ENCODE measurements at places on chromosomes 11 and 22. TPM values are rescaled to one million over a fixed set of nuclear protein-coding genes. Genes with fewer than 3 reads are reported as not detected.

LARGE1 gene
- 12.8 TPM for polyA plus RNA-seq

- H3K4me3 ChIP-seq, result no peak overlapping the region
- H3K4me1 ChIP-seq, result peaks cover 10% of the 10 kb centered on the region
- H3K27me3 ChIP-seq, result peaks cover 12% of the 10 kb centered on the region
- H3K27ac ChIP-seq, result no peak overlapping the region
- DNase-seq, result no peak
- H3K36me3 ChIP-seq, result no peaks in the 10 kb centered on the region
Observed at GRCh38 chr11:115963156-115963555, 458.9 kb upstream of the CADM1 start.

DNA sequence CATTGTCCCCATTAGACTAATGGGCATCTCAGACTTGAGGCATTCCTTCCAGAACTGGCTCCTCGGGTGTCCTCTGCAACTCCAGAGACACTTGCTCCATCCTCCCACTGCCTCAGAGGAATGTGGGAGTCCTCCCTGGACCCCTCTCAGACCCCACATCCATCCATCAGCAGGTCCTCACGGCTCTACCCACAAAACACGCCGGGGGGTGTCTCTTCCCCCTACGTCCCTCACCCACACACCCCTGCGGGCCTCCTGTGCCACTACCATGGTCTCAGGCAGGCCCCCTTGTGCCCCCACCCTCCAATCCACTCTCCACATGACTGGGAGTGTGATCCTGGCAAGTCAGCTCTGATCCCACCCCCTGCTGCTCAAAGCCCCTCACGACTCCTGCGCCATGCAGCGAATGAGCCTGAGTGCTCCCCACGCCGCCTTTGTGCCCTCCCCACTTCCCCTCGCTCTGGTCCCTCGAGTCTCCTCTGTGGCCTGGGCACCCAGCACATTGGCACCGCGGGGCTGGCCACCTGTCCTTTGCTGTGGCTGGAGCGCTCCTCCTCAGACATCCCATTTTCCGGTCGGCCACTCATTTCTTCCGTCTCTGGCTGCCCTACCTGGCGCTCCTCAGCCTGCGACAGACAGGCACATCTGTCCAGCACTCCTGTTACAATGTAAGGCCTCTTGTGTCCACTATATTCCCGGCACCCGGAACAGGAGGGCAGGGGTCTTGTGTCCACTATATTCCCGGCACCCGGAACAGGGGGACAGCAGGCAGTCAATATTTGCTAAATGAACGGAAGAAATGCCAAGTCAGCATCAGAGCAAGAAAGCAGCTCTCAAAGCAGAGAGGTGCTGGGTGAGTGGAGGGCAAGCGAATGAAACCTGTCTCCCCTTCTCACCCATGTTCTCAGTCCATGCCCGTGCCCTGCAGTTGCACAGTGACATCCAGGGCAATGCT lies 14.2 kb upstream of the MOB2 start:
- no peak overlapping the region for H3K27ac ChIP-seq
- no peaks in the 10 kb centered on the region for H3K36me3 ChIP-seq
- no peak for DNase-seq
- no peaks in the 10 kb centered on the region for H3K27me3 ChIP-seq

DNA sequence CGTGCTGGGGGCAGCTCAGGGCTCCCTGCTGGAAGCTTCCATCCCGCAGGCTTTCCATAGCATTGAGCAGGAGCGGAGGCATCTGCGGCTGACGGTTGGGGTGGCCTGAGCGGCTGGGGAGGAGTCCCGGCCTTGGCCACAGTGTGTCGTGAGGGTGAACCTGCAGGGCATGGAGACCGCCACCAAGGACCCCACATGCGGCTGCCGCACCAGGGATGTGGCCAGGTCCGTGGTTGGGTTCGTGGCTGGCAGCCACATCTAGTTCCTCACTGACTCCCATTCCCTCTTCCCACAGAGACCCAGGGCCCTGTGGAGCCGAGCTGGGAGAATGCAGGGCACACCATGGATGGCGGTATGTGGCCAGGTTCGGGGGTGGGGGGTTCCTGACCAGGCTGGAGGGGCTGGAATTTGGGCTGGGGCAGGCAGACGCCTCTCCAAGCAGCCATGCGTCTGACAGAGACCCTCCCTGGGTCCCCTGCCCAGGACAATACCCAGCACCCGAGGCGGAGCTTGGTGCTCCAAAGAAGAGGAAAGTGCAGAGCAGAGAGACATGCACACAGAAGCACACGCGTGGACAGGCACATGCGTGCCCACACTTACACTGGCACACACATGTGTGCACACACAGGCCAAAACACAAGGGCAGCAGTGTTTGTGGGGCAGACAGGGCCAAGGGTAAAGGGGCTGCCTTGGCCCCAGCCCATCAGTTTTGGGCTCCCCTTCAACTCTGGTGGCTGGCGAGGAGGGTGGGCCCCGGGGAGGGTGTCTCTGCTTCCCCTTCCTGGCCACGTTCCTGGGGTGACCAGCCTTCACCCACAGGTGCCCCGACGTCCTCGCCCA lies 2.7 kb downstream of the MUC5B start:
- H3K4me3 ChIP-seq, result no peak overlapping the region
- H3K27me3 ChIP-seq, result no peaks in the 10 kb centered on the region
- no peak overlapping the region for H3K27ac ChIP-seq
- DNase-seq, result peak; percentile 1

GRCh38 chr11:33375688-33376311 lies 118.6 kb downstream of the HIPK3 start:
- H3K27ac ChIP-seq, result no peak within 1 kb of the TSS
- peaks cover 7% of the 10 kb centered on the region for H3K4me1 ChIP-seq
- peak within 1 kb of the TSS; percentile 61 for H3K4me3 ChIP-seq
- H3K27me3 ChIP-seq, result peaks cover 46% of the 10 kb centered on the region
- peak; percentile 73 for DNase-seq
- no peaks in the 10 kb centered on the region for H3K36me3 ChIP-seq

GRCh38 chr11:120132645-120133185 lies 5.2 kb downstream of the TRIM29 start:
- H3K4me3 ChIP-seq, result no peak overlapping the region
- DNase-seq, result no peak
- no peaks in the 10 kb centered on the region for H3K4me1 ChIP-seq
- H3K27ac ChIP-seq, result no peak overlapping the region
- H3K27me3 ChIP-seq, result no peaks in the 10 kb centered on the region

GRCh38 chr11:33670250-33671011 lies 30.2 kb downstream of the C11orf91 start:
- no peaks in the 10 kb centered on the region for H3K36me3 ChIP-seq
- H3K27me3 ChIP-seq, result no peaks in the 10 kb centered on the region
- no peak overlapping the region for H3K27ac ChIP-seq
- H3K4me1 ChIP-seq, result peaks cover 23% of the 10 kb centered on the region

- no peaks in the 10 kb centered on the region for H3K36me3 ChIP-seq
- no peak overlapping the region for H3K4me3 ChIP-seq
- no peak overlapping the region for H3K27ac ChIP-seq
- H3K4me1 ChIP-seq, result peaks cover 6% of the 10 kb centered on the region
- no peaks in the 10 kb centered on the region for H3K27me3 ChIP-seq
Observed at GRCh38 chr11:75498556-75499255, 27.0 kb downstream of the GDPD5 start.

Measured in GM23338 (cell line).